ENCODE measurements at places on chromosomes 16 and 17. TPM values are rescaled to one million over a fixed set of nuclear protein-coding genes. Genes with fewer than 3 reads are reported as not detected.

P2RX5 gene
- 0.70 TPM for total RNA-seq

EVI2B gene
- 1.0 TPM for total RNA-seq

LPO gene
- not detected for total RNA-seq

CEP20 gene
- 101 TPM for total RNA-seq

PTGES3L gene
- 0.51 TPM for total RNA-seq

TBC1D3I gene
- not detected for total RNA-seq

KRT39 gene
- total RNA-seq, result not detected

TMC8 gene
- total RNA-seq, result 2.4 TPM

KRTAP4-5 gene
- total RNA-seq, result not detected

SLC16A5 gene
- total RNA-seq, result 17.5 TPM

ADORA2B gene
- total RNA-seq, result 2.7 TPM

SCNN1G gene
- under 0.01 TPM for total RNA-seq

GEMIN4 gene
- total RNA-seq, result 9.7 TPM

RNF135 gene
- 17.9 TPM for total RNA-seq

MPO gene
- not detected for total RNA-seq

SLC22A31 gene
- not detected for total RNA-seq

TP53TG3F gene
- total RNA-seq, result not detected

SLFN13 gene
- total RNA-seq, result 9.9 TPM

GGT6 gene
- total RNA-seq, result 0.21 TPM

CCL2 gene
- 5.0 TPM for total RNA-seq

Data from uterus (tissue), 4 donors.